ENCODE measurements at places on chromosomes 16 and 17.

DNA sequence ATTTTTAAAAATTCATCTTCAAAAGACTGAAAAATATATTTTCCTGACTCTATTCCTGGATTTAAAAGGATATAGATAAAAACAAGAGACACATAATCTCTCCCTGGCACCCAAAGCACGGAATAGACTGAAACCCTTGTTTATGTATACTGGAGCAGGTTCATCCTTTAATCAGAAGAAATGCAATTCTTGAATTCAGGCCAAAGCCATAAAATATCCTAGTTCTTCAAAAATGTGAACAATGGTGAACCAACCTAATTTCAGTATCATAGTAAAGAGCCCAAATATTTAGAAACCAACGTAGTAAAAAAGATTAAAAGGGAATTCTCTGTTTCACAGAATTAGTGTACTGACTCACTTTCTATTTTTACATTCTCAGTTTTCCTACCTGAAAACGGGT is 188.5 kb upstream of the C17orf78 start:
- no peak for DNase-seq

GRCh38 chr17:29138971-29139691 is 41.1 kb downstream of the MYO18A start:
- DNase-seq: no peak

GRCh38 chr17:59547131-59547915 is 18.1 kb upstream of the DHX40 start:
- no peak for DNase-seq

GRCh38 chr17:32349503-32349853 is 479 bp upstream of the ZNF207 start:
- no peak for DNase-seq

DNA sequence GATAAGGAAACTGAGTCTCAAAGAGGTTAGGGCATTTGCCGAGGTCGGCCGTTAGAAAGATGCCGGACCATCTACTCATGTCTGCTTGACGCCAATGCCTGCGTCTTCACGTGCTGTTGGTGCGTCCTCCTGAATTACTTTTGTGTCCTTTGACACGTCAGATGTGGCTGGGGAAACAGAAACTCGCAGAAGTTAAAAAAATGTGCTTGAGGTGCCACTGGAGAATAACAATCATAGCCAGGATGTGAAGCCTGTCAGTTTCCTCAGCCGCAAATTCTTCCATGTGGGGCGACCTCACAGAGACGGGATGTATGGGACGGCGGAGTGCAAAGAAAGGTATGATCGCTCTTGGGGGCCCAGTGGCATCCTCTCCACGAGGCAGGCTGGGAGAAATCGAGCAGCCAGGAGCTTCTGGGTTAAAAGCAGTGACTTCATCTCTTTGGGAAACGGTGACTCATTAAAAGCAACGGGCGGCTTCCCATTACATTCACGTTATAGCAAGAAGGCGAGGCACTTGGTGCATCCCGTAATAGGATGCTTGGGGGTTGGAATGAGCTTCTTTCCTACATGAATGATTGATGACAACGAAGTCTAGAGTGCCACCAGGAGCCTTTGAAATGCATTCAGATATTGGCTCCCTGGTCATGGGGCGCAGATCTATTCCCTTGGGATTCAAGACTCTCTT is 67.8 kb downstream of the BMERB1 start:
- DNase-seq: no peak

DNA sequence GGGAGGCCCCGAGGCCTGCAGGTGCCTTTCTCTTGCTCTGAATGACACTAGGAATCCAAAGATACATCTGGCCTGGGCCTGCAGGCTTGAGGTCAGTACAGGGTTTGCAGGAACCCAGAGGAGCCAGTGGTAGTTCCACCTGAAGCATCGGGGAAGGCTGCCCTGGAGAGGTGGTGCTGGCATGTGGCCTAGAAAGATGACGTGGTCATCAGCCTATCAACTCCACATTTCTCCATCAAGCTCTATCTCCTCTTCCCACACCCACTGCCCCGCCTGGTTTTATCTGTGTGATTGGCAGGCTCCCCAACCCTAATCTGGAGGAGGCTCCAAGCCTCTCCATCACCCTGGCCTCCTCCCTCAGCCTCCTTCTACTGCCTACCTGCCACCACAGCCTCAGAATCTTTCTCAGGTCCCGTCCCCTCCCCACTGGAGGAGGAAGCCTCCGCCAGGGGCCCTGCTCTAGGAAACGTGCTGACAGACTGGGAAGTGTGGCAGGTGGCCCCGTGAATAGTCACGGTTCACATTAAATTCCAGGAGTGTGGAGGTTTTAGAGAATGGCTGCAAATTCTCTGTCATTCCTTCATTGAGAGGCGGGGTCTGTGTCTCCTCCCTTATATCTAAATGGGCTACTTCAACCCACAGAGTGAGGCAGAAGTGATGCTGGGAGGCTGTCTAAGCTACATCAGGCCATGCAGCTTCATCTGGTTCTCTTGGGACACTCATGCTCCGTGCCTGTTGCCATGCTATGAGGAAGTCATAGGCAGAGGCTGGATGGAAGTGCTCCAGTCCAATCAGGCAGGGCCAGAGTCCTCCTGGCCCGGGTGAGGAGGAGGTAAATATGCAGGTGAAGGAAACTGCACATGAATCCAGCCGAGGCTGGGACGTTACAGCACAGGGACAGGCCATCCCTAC is 11.4 kb upstream of the MAP2K3 start:
- DNase-seq: no peak

DNA sequence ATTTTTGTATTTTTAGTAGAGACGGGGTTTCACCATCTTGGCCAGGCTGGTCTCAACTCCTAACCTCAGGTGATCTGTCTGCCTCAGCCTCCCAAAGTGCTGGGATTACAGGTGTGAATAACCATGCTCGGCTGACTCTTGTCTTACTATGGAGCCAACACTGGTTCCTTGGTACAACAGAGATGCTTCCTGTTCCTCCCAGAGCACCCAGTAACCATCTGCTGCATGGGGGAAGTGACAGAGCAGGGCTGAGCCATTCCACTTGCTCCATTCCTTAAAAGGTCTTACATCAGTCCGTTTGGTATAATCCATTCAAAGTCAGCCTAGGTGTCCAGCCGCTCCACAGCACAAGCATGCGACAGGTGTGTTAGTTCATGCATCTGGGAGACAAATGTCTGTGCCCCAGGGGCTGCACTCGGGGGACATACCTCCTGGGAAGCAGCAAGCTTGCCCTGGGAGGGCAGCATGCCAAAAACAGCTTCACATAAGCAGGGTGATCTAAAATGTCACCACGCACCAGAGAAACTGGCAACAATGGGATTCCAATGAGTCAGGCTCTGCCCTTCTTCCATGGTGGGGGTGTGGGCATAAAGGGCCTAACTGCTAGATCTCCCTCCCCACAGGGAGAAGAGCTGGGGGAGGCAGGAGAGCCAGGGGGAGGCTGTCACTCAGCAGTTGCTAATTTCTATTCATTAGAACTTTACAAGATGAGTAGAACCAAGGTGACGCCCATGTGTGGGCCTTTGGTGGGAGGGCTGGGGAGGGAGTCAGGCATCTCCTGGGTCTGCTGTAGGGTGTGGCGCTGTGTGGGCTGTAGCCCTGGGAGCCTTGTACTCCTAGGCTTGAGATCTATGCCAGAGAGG is 35.5 kb downstream of the PIPOX start:
- no peak for DNase-seq

DNA sequence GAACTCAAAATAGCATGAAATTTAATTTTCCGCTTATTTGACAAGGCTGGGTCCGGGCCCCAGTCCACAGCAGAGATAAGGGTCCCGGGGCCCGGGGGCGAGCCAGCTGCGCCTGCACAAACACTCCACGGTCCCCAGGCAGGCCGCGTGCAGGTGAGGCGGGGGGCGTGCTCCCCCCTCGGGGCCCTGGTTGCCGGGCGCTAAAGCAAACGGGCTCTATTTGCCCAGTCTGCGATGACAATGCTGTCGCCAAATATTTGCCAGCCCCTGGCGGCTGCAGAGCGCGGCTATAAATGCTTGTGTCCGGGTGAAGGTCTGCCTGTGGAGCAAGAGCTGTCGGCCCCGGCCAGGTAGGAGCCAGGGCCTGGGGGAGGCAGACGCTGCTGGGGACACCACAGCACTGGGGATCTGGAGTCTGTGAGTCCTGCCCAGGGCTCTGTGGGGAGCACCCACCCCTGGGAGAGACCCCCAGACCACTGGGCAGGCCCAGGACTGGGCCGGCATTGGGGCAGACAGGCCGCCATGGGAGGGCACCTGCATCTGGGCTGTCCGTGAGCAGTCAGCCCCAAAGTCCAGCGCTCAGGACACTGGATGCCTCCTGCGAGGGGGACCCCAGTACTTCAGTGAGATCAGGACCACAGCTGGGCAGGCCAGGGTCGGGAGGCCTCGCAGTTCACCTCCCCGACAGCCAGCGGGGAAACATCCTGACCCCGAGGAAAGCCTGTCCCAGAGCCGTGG is at the start of gene PERCC1:
Gene PERCC1 (plus strand): TSS at position 320 of the 738 bp plus-strand sequence. CDS start 1,516 bp downstream, outside the sequence.
- no peak for DNase-seq

Measured in activated CD8-positive, alpha-beta memory T cell treated with anti-CD3 and anti-CD28 coated beads, Interleukin-2, amount 50 U/mL, for 4 hours (primary cell).